NCI-H1092 (cell line): ENCODE measurements at places on chromosomes 2 and 18.

GRCh38 chr2:233440314-233440713 is 86.0 kb downstream of the DGKD start:
- no peak for DNase-seq

GRCh38 chr2:8625399-8626300 is 56.2 kb upstream of the ID2 start:
- DNase-seq: no peak

DNA sequence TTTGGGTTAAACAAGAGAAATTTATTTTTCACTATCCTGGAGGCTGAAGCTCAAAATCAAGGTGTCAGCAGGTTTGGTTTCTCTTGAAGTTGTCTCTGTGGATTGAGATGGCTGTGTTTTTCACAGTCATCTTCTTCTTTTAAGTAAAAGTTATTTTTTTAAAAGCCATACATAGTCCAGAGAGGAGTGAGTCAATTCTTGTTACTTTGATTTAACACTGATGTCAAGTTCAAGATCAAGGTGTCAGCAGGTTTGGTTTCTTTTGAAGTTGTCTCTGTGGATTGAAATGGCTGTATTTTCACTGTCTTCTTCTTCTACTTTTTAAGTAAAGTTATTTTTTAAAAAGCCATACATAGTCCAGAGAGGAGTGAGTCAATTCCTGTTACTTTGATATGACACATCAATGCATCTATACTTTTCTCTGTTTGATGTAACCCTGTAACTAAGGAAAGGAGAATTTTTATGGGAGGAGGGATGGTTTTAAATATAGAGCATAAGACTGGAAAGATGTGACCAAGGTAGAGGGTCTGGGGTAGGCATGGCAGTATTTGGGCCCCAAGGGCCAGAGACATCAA is 22.5 kb upstream of the RASGRP3 start:
- no peak for DNase-seq

GRCh38 chr2:118477111-118477862 is 370.2 kb downstream of the EN1 start:
- no peak for DNase-seq

GRCh38 chr2:239730897-239731296 is 294.2 kb downstream of the NDUFA10 start:
- no peak for DNase-seq

DNA sequence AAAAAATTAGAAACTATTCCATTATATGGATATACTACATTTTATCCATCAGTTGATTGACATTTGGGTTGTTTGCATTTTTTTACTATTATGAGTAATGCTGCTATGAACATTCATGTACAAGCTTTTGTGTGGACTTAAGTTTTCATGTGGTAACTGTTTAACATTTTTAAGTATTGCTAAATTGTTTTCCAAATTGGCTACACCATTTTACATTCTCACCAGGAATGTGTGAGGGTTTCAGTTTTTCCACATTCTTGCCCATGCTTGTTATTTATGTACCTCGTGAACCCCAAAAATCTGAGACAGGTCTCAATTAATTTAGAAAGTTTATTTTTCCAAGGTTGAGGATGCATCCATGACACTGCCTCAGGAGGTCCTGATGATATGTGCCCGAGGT is 3.1 kb upstream of the TXNL4A start:
- DNase-seq: no peak

GRCh38 chr2:238914648-238915015 is 66.7 kb downstream of the TWIST2 start:
- DNase-seq: no peak

DNA sequence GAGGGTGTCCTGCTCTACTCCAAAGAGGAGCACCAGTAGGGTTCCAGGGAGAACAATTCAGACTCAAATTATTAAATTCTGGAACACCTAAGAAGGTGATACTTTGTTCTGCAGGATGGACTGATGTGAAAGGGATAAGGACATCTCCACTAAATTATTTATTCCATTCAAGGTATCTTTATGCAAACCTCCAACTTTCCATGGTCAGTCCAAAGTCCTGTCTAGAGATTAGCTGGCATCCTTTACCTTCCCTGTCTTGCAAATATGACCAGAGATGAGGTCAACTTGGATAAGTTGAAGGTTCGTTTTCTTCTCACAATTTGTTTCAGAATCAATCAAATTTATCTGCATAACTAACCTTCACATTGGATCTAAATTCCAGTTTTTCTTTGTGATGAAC is 8.7 kb upstream of the ZBTB14 start:
- no peak for DNase-seq
